Stimulated activated CD8-positive, alpha-beta memory T cell treated with anti-CD3 and anti-CD28 coated beads, Interleukin-2, amount 100 ng/mL, for 48 hours (primary cell): ENCODE measurements at places on chromosomes 4 and X.

DNA sequence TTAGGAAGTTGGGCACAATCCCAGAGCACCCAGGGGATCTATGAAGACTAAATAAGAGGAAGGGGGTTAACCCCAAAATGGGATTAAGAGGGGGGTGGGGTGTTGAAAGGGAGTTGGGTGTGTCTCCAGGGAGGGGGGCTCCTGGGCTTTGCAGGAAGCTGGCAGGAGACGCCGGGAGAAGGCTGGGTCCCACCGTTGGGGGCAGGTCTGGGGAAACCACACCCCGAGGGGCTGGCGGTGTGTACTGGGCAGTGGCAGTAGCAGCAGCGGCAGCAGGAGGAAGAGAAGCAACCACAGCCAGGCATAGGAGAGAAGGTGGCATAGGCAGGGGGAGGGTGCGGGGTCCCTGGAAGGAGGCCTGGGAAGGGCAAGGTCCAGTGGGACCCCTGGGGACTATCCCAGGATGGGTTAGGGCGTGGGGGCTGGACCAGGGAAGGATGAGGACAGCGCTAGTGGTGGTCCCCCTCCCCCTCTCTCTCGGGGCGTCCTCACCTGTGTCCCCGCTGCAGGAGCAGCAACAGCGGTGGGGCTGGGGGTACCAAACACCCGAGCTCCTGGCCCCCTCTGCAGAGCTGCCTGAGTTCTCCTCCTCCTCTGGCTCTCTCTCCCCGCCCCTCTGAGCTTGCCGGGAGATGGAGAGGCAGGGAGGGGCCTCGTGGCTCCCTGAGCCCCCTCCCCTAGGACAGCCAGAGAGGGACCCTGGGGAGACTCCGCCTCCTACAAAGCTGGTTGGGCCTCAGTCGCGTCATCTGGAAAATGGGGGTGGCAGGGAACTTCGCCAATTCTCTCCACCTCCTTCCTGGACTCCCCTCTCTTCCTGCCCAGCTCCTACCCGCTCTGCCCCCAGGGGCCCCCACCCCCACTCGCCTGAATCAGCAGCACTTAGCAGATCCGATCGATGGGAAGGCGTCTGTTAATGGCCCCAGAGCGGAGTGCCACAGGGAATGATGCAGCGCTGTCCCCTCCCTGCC is at the start of gene KCND1:
KCND1 (minus strand) TSS at position 596 of the 971 bp plus-strand sequence. CDS start 1,573 bp downstream, outside the sequence.
- DNase-seq, result no peak

GRCh38 chrX:151323054-151323453 is 74.0 kb upstream of the VMA21 start:
- no peak for DNase-seq

GRCh38 chr4:188139671-188140070 is 430 bp downstream of the TRIML1 start:
- no peak for DNase-seq

GRCh38 chr4:182255441-182256190 is 12.4 kb downstream of the TENM3 start:
- no peak for DNase-seq

- DNase-seq, result no peak
Observed at GRCh38 chrX:48516285-48516684, 5.3 kb upstream of the EBP start.

GRCh38 chrX:40761762-40762161 is 26.4 kb upstream of the MED14 start:
- no peak for DNase-seq

DNA sequence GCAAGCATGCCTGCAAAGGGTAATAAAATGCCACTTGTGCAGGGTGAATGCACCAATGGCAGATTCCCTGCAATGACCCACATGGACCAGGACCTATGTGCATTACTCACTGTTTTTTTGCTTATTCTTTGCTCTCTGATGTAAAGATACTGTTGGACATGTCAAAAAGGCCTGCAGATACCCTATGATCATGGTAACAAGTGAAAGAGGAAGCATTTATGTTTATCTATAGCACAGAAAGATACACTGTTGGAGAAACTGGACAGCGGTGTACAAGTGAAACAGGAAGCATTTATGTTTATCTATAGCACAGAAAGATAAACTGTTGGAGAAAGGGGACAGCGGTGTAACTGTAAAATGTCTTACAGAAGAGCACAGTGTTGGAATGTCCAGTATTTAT is 127.5 kb downstream of the PAPSS1 start:
- DNase-seq, result no peak

GRCh38 chr4:53313510-53313909 is 52.4 kb downstream of the SCFD2 start:
- DNase-seq, result no peak

DNA sequence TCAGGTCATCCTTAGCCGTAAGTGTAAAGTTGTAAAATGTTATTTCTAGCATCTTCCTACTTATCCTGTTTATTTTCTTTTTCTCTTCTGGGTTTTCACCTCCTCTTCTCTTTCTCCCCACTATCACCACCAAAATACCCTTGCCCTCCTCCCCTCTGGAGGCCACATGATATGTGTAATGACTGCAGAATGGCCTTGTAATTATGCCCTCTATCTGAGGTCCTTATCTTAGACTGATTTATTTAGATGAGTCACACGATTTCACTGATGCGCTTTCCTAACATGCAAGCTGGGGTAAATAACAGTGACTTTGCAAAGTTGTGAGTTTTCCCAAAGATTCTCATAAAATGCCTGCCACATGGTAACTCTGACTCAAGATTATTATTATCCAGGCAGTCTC is 231.8 kb upstream of the GPRIN3 start:
- no peak for DNase-seq

- DNase-seq, result no peak
Observed at GRCh38 chrX:119424999-119425398, 25.9 kb downstream of the SLC25A43 start.

DNA sequence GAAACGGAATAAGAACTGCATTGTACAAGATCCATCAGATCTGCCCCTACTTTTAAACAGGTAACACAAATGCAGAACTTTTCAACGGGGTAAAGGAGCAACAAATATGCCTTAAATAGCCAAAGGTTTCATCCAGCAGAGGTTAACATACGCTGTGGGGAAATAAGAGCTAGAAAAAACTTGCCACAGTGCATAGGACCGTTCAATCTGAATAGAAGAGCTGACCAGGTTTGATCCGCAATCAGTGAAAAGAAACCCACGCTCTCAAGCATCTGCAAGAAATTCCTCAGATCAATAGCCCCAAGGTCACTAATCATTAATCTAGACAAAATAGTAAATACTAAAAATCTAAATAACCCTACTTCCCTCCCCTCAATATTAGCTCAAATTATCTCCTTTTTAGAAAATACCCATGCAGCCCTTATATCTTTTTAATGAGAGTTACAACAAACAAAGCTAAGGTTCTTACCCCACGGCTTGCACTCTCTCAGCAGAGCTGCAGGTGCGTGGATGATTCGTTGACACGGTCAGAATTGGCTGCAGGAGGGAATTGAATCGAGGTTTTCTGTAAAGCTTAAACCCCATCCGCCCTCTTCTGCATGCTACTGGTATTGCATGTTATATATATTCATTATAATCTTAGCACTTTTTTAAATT is at the start of gene TLR10:
TLR10 (minus strand) TSS at position 539 of the 657 bp plus-strand sequence. CDS start 7,400 bp downstream, outside the sequence.
- DNase-seq, result no peak

DNA sequence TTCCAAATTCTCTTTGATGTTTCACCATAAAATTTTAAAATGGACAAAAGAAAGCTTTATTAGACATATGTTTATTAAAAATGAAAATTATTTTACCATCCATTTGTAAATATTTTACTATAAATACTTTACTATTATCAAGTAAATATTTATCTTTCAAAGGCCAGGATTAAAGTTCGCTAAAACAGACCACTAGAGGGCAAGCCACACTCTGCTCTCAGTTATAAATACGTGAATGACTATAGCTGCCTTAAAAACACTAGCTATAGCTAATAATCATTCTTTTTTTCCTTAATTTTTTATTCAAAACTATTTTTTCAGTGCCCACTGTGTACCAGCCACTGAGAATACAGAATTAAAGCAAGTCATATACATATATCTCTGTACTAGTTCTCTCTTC is 38.6 kb downstream of the UNC5C start:
- DNase-seq, result no peak

DNA sequence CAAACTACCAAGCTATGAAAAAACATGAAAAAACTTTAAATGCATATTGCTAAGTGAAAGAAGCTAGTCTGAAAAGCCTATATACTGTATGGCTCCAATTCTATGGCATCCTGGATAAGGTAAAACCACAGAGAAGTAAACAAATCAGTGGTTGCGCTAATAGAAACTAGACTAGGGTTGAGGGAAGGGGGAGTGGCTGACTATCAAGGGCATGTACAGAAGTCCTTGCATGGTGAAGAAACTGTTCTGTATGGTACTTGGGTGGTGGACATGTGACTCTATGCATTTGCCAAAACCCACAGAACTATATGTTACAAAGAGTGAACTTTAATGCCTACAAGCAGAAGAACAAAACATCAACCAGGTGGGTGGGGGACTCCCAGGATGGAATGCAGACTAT is 96.8 kb downstream of the MTMR1 start:
- DNase-seq, result no peak
